H1 (cell line): ENCODE measurements at places on chromosomes 2 and 18.

DNA sequence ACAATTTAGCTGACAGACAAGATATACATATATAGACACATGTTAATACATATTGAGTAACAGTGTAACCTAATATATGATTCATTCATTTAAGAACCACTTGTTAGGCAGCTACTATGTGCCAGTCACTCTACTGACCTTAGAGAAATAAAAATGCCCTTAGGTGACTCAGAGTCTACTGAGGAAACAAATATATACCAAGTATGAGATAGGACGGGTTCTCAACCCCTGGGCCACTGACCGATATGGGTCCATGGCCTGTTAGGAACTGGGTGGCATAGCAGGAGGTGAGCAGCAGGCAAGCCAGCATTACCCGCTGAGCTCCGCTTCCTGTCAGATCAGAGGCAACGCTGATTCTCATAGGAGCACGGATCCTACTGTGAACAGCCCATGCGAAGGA, 14.8 kb downstream of the STRN start:
- H3K4me1 ChIP-seq: peaks cover 9% of the 10 kb centered on the region
- H3K27ac ChIP-seq: no peak overlapping the region
- DNase-seq: no peak
- no peaks in the 10 kb centered on the region for H3K36me3 ChIP-seq
- no peak overlapping the region for H3K4me3 ChIP-seq

- H3K36me3 ChIP-seq: peaks cover 8% of the 10 kb centered on the region
- no peak overlapping the region for H3K27ac ChIP-seq
- no peak for DNase-seq
- no peaks in the 10 kb centered on the region for H3K4me1 ChIP-seq
- H3K4me3 ChIP-seq: no peak overlapping the region
- no peaks in the 10 kb centered on the region for H3K27me3 ChIP-seq
Observed at GRCh38 chr2:233461481-233461891, 105.1 kb downstream of the USP40 start.

- no peak overlapping the region for H3K4me3 ChIP-seq
- H3K27ac ChIP-seq: no peak overlapping the region
- no peaks in the 10 kb centered on the region for H3K27me3 ChIP-seq
- H3K36me3 ChIP-seq: no peaks in the 10 kb centered on the region
Observed at GRCh38 chr2:205902041-205902899, 183.7 kb downstream of the INO80D start.

DNA sequence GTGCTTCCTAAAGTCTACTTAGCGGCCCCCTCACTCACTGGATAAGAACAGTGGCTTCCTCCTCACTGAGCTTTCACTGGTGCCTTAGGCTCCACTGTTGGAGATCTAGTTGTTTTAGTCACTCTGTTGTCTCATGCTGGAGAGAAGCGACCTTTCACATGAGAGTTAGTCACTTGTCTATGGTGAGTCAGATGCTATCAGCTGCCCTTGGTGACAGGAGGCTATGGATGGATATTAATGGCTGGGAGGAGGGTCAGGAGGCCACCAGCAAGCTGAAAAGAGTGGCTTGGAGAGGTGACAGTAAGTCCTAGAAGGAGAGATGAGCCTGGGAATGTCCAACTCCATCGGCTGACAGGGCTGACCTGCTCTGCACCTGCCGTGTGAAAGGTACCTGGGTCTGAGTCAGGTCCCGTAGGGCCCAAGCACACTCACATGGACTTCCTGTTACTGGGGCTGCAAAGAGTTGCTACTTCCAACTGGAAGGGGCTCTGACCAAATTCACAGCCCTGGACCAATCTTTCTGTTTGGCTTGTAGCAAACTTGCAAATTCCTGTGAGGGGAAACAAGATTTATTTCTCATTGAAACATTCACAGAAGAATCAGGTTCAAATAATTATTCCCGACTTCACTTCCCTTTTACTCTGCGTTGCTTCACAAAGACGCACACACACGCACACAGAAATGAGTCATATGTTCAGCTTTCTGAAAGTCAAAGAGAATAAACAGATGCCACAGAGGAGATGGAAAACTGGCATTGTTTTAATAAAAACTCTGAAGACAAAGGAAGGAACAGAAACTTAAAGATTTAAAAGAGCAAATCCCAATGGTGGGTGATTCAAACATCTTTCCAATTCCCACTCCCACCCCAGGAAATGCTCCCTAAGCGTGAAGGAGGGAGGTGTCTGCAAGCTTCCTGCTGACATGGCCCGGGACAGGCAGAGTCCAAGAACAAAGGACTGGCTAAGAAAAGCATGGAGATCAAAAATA, 203.5 kb upstream of the TWIST2 start:
- no peak overlapping the region for H3K27ac ChIP-seq
- H3K27me3 ChIP-seq: no peaks in the 10 kb centered on the region
- no peaks in the 10 kb centered on the region for H3K4me1 ChIP-seq
- DNase-seq: no peak
- H3K36me3 ChIP-seq: no peaks in the 10 kb centered on the region
- no peak overlapping the region for H3K4me3 ChIP-seq

GRCh38 chr2:43898134-43898837, 59.5 kb downstream of the ABCG8 start:
- H3K27ac ChIP-seq: no peak overlapping the region
- H3K27me3 ChIP-seq: no peaks in the 10 kb centered on the region
- H3K36me3 ChIP-seq: peaks cover 12% of the 10 kb centered on the region
- no peak for DNase-seq
- H3K4me3 ChIP-seq: no peak overlapping the region

- no peak for DNase-seq
- H3K4me1 ChIP-seq: peaks cover 10% of the 10 kb centered on the region
- H3K27me3 ChIP-seq: no peaks in the 10 kb centered on the region
- no peak overlapping the region for H3K27ac ChIP-seq
Observed at GRCh38 chr18:58013241-58014211, 30.5 kb upstream of the NEDD4L start.

- DNase-seq: no peak
- no peak overlapping the region for H3K4me3 ChIP-seq
- no peak overlapping the region for H3K27ac ChIP-seq
- no peaks in the 10 kb centered on the region for H3K36me3 ChIP-seq
Observed at GRCh38 chr2:190069936-190070696, 7.6 kb upstream of the MSTN start.

DNA sequence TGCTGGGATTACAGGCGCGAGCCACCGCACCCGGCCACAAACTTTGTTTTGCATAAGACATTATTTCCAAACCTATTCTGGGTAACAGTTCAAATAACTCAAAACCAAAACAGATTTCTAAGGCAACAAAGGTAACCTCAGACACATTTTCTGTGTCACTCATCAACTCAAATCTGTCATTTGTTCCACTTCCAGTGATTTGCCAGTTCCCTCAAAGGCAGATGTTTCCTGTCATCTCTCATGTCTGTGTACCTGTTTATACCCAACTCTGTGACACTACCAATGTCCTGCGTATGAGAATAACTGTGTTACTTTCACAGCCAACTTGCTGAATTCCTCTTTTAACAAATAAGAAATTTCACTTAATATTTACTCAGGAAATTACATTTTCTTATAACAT, 54.4 kb downstream of the SCN3A start:
- H3K27me3 ChIP-seq: no peaks in the 10 kb centered on the region
- no peaks in the 10 kb centered on the region for H3K36me3 ChIP-seq
- no peak for DNase-seq
- H3K27ac ChIP-seq: no peak overlapping the region
- no peak overlapping the region for H3K4me3 ChIP-seq

DNA sequence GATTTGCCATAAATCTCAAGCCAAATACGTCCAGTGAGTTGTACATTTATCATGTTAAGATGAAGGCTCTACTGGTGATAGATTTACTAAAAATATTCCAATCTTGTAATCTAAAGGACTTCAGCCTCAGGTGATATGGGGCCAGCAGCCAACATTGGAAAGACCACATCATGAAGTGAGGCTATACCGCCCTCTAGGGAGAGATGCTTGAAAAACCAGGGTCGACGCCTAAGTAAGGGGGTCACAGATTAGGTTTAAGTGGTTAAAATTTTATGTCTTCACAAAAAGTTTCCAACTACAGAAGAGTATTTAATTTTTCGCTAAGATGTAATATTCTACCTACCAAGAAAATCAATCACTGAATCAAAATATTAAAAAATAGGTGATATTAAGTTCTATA, 33.3 kb downstream of the DOCK10 start:
- H3K27me3 ChIP-seq: no peaks in the 10 kb centered on the region
- no peak overlapping the region for H3K27ac ChIP-seq
- H3K36me3 ChIP-seq: no peaks in the 10 kb centered on the region
- no peak overlapping the region for H3K4me3 ChIP-seq
- DNase-seq: no peak

DNA sequence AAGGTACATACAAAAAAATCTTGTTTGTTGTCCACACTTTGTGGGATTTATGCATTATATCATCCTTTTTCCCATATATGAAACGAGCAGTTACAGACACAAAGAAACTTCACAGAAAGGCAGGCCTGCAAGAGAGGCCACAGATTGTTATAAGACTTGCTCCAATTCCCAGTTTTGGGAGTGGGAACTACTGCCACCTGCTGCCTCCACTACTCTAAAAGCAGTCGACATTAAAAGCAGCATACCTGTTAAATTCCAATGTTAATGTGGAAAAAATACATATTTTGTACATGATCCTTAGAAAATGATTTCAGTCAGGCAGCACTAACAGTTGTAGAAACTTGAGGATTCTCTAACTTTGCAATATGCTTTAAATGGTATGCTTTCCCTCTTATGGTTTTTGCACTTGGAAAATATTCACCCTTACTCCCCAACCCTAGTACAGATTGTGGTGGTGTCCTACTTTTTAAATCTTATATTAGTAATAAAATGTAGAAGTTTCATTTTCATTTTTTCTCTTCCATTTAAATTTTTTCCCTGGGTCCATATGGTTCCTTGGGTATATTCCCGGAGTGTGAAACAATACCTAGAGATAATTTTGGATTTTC, 37.9 kb downstream of the SLC38A11 start:
- H3K27me3 ChIP-seq: no peaks in the 10 kb centered on the region
- no peaks in the 10 kb centered on the region for H3K36me3 ChIP-seq
- no peak for DNase-seq
- H3K4me3 ChIP-seq: no peak overlapping the region
- H3K4me1 ChIP-seq: 0 out of 2 replicates have a peak, but pooled peaks cover 3% of the 10 kb centered on the region

- H3K36me3 ChIP-seq: no peaks in the 10 kb centered on the region
- H3K27ac ChIP-seq: no peak overlapping the region
- H3K27me3 ChIP-seq: no peaks in the 10 kb centered on the region
- DNase-seq: no peak
Observed at GRCh38 chr2:111062417-111062816, 58.3 kb upstream of the BCL2L11 start.

DNA sequence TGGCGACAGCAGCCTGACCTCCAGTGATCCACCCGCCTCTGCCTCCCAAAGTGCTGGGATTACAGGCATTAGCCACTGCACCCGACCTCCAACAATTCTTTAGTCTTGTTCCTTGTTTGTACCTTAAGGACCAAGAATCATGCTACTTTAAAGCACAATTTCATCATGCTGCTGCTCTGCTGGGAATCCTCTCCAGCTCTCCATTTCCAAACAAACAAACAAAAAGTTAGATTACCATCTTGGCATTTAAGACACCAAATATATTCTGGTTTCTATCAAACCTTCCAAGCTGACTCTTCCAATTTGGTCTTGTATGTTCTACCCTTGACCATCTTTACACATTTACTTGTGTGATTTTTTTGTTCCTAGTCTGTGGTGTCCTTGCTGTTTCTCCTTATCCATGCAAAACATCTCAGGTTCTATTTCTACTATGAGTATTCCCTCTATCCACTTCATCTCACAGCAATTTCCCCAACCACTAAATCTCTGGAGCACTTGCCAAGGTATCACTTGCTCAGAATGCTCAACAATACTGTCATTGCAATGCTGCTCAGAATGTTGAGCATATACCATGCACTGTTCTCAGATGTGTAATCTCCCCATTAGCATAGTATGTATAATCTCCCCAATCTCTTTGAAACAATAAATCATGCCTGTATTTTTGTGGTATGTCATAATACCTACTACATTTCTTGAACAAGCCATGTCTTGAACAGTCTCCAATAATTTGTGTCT, 73.2 kb upstream of the GALNT5 start:
- H3K27ac ChIP-seq: no peak overlapping the region
- H3K4me1 ChIP-seq: no peaks in the 10 kb centered on the region
- H3K4me3 ChIP-seq: no peak overlapping the region
- H3K36me3 ChIP-seq: no peaks in the 10 kb centered on the region
- no peaks in the 10 kb centered on the region for H3K27me3 ChIP-seq
- no peak for DNase-seq
